ENCODE measurements at places on chromosomes 6 and 20. TPM values are rescaled to one million over a fixed set of nuclear protein-coding genes. Genes with fewer than 3 reads are reported as not detected.

- no peak for DNase-seq
These were observed 26.1 kb downstream of the HLA-F start for GRCh38 chr6:29749308-29749662.

OR2H2 gene
- total RNA-seq = not detected

GRCh38 chr20:33791959-33792597 lies 19.1 kb upstream of the CHMP4B start:
- peak; percentile 70 for DNase-seq

DNA sequence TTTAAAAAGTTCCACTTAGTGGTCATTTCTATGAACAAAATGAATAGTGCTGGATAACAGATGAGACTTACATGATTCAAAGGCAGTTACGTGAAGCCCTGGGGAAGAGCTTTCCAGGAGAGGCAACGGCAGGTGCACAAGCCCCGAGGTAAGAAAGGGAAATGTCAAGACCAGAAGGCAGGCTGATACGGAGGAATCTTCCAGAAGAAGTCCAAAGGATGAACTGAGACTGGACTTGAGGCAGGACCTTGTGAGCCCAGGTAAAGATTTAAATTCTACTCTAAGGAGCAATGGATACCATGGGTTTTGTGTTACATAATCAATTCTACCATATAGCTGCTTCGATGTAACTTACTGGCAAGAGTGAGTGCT lies 164.6 kb downstream of the BCAS1 start:
- DNase-seq = no peak

- DNase-seq = no peak
These were observed 63.0 kb upstream of the EIF2S2 start for GRCh38 chr20:34175079-34175478.

DNA sequence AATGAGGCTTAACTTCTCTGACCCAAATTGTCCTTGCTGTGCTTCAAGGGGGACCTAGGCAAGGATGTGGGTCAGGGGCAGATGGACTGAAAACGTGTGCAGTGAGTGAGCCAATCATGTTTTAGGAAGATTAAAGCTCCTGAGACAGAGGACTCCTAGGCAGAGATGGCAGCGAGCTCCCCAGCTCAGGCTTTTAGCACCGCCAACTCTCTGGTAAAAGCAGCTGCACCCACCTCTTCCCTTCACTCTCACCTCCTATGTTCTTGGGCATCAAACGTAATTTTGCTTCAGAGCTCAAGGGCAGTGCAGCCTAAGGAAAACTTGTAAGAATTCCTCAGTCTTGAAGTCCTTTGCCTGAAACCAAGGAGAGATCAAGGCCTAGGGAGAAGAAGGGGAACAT lies 10.3 kb downstream of the RPP21 start:
- no peak for DNase-seq

DNA sequence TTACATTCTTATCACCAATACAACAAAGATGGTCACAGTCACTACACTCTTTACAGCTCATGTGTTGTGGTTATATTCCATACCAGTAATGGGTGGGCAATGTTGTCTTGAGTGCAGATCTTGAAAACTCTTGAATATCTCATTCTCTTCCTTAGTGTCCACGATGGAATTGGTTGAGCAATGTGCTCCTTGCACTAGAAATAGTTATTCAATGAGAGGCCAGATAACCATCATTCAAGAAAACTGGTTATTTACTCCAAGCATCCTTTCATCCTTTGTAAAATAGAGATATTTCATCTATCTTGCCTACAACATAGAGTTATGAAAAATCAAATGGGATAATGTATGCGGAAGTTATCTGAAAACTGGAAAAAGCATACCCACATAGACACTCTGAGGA lies 215.9 kb downstream of the ARHGAP18 start:
- DNase-seq = no peak

DNA sequence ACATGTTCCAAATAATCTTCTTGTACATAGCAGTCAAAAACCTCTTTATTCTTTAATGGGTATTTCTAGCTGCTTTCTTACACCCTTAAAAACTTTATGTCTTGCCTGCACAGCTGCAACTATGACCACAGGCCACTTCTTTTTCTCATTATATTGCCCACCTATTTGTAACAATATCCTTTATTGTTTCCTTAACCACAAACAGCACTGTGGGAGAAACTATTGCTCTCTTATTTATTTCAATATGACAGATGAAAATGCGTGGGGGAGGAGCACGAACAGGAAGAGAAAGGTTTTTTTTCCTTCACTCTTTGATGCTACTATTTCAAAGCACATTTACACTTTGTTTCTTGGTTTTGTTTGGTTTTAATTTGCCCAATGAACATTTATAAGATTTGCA lies 253.5 kb downstream of the GJA1 start:
- no peak for DNase-seq

Data from sciatic nerve (tissue), 2 donors.